ENCODE measurements at places on chromosomes 3 and 15.

DNA sequence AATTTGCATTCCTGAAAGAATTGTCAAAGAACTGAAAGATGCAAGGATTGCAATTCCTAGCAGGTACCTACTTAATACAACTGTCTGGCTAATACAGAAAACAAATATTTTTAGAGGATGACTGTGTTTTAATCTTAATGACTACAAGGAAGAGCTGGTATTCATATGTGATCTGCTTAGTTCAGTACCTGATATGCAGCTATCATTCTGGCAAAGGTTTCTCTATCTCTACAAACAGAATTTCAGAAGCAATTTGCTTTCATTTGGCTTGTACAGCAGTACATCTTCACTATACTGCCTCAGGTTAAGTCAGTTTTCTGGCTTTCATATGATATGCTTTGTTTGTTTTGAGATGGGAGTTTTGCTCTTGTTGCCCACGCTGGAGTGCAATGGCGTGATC is 51.3 kb downstream of the TBL1XR1 start:
- no peak for DNase-seq

DNA sequence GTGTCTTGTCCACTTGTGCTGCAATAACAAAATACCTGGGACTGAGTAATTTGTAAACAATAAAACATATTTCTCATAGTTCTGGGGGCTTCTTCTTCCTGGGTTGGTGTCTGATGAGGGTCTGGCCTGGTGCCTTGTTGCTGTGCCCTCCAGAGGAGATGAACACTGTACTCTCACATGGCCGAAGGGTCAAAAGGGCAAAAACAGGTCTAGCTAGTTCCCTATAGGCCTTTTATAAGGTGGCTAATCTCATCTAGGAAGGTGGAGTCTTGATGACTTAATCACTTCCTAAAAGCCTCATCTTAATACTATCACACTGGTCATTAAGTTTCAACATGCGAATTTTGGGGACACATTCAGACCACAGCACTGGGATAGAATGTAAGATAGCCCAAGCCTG is 228.4 kb downstream of the TLE3 start:
- no peak for DNase-seq

DNA sequence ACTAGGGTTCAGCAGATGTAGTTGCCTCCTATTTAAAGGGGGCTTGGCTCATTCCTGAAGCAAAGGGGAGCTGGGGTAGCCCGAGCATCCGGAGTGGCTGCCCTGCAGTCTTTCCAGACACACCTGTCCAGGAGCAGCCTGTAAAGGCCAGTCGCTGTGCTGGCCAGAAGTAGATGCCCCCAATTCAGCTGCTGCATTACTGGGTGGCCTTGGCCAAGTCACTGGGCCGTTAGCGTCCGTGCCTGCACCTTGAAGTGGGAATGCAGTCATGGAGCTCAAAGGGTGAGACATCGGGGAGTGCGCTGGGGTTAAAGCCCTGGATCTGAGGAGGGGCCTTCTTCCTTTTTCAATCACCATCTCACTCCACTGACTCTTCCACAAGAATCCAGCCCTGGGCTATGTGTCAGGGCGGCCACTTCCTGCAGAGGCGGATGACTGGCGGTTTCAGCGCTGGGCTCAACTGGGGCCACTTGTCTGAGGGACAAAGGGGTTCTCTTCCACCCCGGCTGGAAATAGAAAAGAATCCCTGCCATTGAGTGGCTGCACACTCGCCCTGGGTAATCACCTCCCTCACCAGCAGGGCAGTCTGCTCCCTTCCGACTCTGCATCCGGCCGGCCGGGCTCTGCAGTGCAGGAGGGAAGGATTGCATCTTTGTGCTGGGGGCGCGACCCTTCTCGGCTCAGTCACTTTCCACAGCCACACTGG is 11.8 kb downstream of the ALDH1A3 start:
- DNase-seq: no peak

GRCh38 chr3:133295944-133296917 is 103.6 kb upstream of the BFSP2 start:
- no peak for DNase-seq

GRCh38 chr3:177579419-177579818 is 382.1 kb upstream of the TBL1XR1 start:
- no peak for DNase-seq

GRCh38 chr3:17035966-17036365 is 151.2 kb downstream of the PLCL2 start:
- DNase-seq: no peak

DNA sequence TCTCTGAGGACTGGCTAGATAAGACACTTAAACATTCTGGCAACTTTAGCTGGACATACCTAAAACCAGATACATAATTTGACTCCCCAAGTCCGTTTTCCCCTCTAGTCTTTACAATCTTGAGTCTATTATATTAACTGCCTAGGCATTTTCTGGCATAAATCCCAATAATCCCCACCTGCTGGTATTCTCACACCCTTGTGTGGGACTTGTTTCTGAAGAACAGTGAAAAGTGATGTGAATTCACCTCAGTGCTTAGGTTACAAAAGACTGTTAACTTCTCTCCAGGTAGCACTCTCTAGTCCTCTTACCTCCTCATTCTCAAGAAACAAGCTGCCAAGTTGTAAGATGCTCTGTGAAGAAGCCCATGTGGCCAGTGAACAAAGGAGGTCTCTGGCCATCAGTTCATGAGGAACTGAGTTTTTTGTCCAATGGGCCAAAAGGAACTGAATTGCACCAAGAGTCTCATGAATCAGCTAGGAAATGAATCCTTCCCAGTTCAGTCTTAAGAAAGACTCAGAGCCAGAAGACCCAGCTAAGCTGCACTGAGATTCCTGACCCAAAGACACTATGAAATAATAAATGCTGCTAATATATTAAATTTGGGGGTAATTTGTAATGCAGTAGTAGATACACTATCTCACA is 4.1 kb downstream of the OSBPL11 start:
- no peak for DNase-seq
